ENCODE measurements at places on chromosomes 7 and 10.

GRCh38 chr7:144780071-144780608, 55.7 kb downstream of the TPK1 start:
- DNase-seq = no peak

DNA sequence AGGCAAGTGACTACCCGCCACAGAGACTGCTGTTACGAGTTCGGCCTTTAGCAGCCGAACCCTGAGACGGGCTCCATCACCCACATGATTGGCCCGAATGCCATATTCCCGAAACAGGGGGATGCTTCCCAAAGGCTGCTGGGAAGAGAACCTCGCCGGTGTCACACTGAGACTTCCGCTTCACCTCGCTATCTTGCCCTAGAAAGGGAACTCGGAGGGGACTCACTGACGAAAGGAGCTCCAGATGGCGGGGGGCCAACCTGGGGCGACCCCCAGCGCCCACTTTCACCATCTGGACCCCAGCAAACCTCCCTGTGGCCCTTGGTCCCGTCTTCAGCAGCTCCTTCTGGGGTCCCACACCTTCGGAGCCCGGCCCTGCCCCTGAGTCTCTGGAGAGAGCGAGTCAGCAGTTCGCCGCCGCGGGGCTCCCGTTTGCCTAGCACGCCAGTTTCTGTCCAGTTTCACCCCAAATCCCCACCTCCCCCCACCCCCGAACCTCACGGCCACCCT, 529 bp downstream of the HPS1 start:
- DNase-seq = peak; percentile 21

DNA sequence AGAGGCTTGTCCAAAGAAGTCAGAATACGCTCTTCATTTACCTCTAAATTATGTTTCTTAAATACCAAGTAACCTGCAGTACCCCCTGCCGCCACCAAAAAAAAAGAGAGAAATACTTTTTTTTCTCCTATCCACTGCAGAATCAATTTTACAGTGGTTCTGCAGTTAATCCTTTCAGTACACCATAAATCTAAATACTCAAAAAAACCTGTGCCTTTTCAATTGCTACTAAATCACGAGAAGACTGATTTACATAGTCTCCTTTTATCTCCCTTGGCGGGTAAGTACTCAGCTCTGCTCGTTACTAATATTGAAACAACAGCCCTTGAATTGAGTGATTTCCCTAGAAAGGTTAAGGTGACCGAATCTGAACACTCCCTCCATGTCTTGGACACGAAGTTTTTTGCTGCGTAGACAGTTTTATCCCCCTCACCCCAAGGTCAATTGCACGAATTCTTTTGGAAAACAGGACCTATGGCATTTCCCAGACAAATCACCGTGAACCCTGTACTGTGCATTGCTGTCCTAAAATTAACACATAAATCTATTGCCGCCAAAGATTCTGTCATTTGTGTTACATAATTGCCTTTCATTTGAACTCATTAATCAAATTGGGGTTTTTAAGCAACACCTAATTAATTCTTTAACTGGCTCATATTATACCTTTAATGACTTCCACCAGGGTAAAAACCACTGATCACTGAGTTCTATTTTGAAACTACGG, 512 bp upstream of the VIM start:
- DNase-seq = peak; percentile 59

GRCh38 chr10:61318429-61318828, 134.8 kb downstream of the TMEM26 start:
- no peak for DNase-seq

DNA sequence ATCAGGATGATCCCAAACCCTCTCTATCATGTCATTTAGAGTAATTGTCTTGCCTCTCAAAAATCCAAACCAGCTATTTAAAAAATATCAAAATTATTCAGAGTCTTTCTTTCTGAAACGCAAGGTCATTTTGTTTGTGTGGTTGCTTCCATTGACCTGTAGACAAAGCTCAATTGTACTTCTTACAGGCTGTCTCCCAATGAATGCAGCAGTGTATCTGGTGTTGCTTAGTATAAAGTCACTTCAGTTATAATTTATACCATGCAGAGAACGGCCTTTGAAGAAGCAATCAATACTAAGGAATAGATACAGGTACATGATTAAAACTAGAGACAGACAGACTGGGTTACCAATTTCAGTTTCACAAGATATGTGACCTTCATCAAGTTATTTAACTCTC, 80.9 kb downstream of the DOCK4 start:
- no peak for DNase-seq

GRCh38 chr7:148218603-148219002, 372.0 kb upstream of the C7orf33 start:
- no peak for DNase-seq

GRCh38 chr10:125123476-125124114, 36.8 kb downstream of the CTBP2 start:
- DNase-seq = no peak

DNA sequence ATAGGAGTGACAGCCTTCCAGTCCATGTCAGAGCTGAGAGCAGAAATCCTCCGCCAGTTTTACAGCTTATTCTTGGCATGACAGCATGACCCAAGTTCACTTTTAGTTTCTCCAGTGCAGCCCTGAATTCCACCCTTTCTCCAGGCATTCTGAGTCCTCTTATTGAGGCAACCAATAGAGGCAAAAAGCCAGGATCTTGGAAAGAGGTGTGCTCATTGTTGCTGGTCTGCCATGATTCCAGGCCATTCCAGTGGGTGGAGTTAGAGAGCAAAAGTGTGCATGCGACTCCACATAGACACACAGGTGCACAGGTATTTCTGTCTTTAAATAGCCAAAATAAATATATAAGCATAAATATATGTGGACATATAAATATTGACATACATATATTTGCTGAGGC, 224.7 kb upstream of the ADARB2 start:
- no peak for DNase-seq

GRCh38 chr10:61338146-61338545, 115.0 kb downstream of the TMEM26 start:
- peak; percentile 57 for DNase-seq

DNA sequence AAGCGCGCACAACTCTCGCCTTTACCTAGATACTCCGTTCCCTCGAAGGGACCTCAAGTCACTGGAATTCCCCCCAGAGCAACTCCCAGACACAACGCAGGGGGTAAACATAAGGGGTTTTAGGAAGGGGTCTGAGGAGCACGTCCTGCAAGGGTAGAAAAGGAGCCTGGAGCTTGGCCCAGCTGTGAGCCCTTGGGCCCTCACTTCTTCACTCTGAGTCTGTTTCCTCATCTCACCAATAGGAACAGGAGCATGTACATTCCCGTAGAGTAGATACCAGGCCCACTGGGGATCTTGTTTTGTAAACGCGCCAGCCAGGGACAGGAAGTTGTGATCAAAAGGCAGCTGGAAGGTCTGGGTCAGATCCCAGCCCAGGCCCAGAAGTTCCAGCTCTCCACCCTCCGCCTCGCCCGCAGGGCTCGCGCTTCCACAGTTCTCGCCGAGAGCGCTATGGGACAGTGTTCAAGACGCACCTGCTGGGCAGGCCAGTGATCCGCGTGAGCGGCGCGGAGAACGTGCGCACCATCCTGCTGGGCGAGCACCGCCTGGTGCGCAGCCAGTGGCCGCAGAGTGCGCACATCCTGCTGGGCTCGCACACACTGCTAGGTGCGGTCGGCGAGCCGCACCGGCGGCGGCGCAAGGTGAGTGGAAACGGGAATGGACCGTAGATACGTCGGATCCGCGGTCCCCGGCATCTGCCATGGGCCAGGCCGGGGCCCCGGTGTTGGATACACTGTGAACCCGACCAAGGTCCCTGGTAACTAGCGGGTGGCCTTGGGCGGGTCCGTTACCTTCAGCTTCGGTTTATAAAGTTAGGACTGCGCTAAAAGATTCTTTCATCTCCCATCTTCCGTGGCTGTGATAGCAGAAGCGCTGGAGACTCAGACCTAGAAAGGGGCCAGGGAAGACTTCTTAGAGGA, 1.3 kb downstream of the CYP26C1 start:
- no peak for DNase-seq

GRCh38 chr7:117863618-117864017, 9.6 kb downstream of the CTTNBP2 start:
- no peak for DNase-seq

DNA sequence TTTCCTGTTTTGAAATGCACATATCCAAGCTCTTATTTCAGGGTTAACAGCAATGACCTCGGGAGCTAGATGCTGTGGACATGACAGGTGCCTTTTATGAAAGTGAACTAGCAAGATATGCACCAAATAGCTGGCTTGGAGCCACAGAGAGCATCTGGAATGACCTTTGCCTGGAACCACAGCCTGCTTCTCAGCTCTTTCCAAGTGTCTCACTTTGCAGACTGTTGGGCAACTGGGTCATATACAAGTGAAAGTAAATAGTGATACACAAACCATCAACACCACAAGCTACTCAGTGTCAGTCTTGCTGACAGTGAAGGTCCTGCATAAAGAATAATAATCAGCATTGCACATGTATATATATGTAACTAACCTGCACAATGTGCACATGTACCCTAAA, 183.5 kb downstream of the RNF133 start:
- no peak for DNase-seq

DNA sequence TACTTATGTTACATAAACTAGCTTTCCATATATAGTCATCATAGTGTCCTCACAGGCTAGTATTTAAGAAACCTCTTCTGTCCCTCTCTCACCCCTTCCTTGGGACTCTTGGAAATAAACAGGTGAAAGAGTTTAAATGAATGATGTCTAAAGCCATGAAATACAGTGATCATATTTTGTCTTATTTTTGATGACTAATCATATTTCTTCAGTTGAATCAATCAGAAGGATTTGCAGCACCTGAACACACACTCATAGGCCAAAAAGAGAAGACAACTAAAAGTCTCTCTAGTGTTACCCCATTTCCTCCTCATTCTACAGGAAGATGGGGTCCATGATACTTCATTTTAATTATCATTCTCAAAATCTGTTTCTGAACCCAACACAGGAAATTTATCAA, 8.6 kb upstream of the ATAD1 start:
- no peak for DNase-seq

GRCh38 chr10:34954142-34954541, 136.0 kb downstream of the CUL2 start:
- DNase-seq = no peak

GRCh38 chr10:60093317-60093716, 187.0 kb upstream of the CCDC6 start:
- no peak for DNase-seq

- DNase-seq = no peak
Measured at GRCh38 chr7:29352041-29352440, 157.5 kb downstream of the CHN2 start.

- DNase-seq = peak; percentile 7
Measured at GRCh38 chr10:43170491-43170890, 32.2 kb downstream of the CSGALNACT2 start.

DNA sequence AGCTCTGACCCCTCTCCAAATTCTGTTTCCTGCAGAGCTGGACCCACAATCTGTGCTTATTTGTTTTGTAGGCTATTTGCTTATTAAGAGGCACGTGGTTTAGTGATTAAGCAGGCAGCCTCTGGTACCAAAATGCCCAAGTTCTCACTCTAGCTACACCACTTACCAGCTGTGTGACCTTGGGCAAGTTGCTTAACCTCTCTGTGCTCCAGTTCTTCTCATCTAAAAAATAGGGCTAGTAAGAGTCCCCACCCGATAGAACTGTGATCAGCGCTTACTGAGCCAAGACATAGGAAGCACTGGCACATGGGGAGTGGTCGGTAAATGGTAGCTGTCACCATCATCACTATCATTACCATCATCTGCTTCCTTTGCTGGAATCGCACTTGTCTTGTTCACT, 20.8 kb downstream of the C10orf105 start:
- no peak for DNase-seq

DNA sequence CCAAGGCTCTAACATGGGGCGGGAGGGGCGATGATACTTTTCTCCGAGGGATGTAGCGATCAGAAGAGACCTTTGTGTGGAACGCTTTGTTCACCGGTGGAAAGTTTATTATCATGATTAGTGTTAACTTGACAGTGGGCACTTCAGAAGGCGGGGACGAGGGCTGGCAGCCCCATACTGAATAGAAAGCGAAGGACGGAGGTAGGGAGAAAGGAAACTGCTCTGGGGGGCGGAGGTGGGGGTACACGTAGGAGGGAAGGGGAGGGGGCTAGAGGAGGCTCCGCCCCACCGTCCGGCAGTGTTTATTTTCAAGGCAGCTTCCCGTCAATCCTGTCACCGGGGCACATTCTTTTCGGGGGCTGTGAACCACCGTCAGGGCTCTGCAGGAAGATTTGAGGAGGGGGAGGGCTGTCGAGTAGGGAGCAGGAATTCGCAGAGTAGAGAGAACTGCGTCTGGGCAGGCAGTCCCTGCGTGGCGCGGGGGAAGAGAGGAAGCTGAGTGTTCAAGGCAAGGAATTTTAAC, 9.4 kb upstream of the NKX2-3 start:
- no peak for DNase-seq

DNA sequence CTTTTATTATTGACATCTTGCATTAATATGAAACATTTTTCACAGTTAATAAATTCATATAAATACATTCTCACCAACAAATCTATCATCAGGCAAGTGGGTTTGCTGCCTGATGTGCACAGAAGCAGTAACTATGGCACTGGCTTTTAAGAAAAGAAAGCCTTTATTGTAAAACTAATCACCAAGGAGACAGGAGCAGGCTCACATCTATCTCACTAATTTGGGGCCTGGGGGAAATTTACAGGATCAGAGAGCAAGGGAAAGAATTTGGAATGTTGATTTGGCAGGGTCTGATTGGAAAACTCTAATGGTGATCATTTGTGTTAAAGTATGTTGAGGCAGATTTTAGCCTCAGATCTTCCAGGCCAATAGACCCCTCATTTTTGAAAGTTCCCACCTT, 605.7 kb downstream of the POM121L12 start:
- DNase-seq = no peak

- no peak for DNase-seq
Measured at GRCh38 chr7:146858690-146859089, 742.1 kb downstream of the CNTNAP2 start.

DNA sequence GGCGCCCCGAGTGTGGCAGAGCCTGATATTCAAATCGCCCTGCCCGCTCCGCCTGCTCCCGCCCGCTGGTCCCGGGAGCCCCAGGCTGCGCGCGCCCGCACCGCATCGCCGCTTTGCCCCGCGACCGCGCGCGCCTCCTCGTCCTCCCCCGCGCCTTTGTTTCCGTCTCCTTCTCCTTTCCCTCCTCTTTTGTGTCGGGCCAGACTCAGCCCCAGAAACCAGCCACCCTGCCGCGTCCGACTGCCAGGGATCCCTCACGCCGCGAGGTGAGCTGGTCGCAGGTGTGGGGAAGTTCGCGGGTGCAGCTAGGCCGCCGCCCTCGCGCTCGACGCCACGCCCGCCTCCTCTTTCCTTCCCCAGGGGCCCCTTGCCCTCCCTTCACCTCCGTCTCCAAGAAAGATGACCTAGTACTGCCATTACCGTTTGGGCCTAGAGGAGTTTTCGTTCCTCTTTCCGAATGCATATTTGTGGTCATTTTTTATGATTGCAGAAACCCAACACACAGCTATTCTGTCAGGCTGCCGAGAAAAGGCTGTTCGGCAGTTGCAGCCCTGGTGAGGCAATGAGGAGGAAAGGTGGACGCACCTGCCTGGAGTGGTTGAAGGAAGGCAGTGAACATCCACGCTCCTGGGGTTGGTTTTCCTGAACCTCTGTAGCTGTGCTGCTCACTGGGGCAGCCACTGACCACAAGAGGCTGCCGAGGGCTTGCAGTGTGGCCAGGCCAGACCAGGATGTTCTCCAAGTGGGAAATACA, 107.3 kb downstream of the SNX10 start:
- DNase-seq = peak; percentile 48

Measured in fibroblast of upper back skin (primary cell).